Airway epithelial cell (primary cell): ENCODE measurements at places on chromosomes 6 and 20. TPM values are rescaled to one million over a fixed set of nuclear protein-coding genes. Genes with fewer than 3 reads are reported as not detected.

TBC1D22B gene
- 6.9 and 9.9 TPM in 2 replicates for total RNA-seq

TRIM40 gene
- not detected in 2 replicates for total RNA-seq

RBM24 gene
- total RNA-seq, result 0.70 and 1.9 TPM in 2 replicates

IL17A gene
- total RNA-seq, result not detected in 2 replicates

MYT1 gene
- not detected in 2 replicates for total RNA-seq

PHF3 gene
- total RNA-seq, result 17.1 and 24.2 TPM in 2 replicates

OTOR gene
- total RNA-seq, result not detected in 2 replicates

C6orf58 gene
- not detected in 2 replicates for total RNA-seq

HTR1B gene
- 0.49 and 0.70 TPM in 2 replicates for total RNA-seq

MAFB gene
- total RNA-seq, result 4.8 and 6.5 TPM in 2 replicates

WFDC9 gene
- total RNA-seq, result not detected in 2 replicates

CFB gene
- total RNA-seq, result 3.1 and 3.9 TPM in 2 replicates

FRK gene
- total RNA-seq, result 2.7 and 3.7 TPM in 2 replicates

TFAP2C gene
- 10.8 and 13.3 TPM in 2 replicates for total RNA-seq

BMP5 gene
- not detected in 2 replicates for total RNA-seq

LY6G6D gene
- total RNA-seq, result not detected in 2 replicates

ID1 gene
- total RNA-seq, result 651 and 673 TPM in 2 replicates

RAET1E gene
- 13.7 and 16.3 TPM in 2 replicates for total RNA-seq

OPN5 gene
- total RNA-seq, result not detected in 2 replicates

SLC35D3 gene
- not detected in 2 replicates for total RNA-seq

SERPINB1 gene
- 203 and 299 TPM in 2 replicates for total RNA-seq

FOXC1 gene
- 7.9 and 11.6 TPM in 2 replicates for total RNA-seq

KIF13A gene
- total RNA-seq, result 32.8 and 39.0 TPM in 2 replicates

SLC17A2 gene
- not detected in 2 replicates for total RNA-seq

LINC00237 gene
- not detected in 2 replicates for total RNA-seq
